ENCODE measurements at places on chromosomes 1 and 21. TPM values are rescaled to one million over a fixed set of nuclear protein-coding genes. Genes with fewer than 3 reads are reported as not detected.

GNL2 gene
- total RNA-seq, result 97.3 TPM

NFASC gene
- 33.3 TPM for total RNA-seq

FAM151A gene
- total RNA-seq, result not detected

NUP210L gene
- total RNA-seq, result 0.12 TPM

FCRL5 gene
- not detected for total RNA-seq

PLA2G2F gene
- not detected for total RNA-seq

MRPS21 gene
- 132 TPM for total RNA-seq

DMBX1 gene
- not detected for total RNA-seq

IQGAP3 gene
- total RNA-seq, result 4.9 TPM

FAM163A gene
- not detected for total RNA-seq

CNTN2 gene
- not detected for total RNA-seq

RBP7 gene
- total RNA-seq, result 1.9 TPM

IVL gene
- total RNA-seq, result not detected

CLDN17 gene
- total RNA-seq, result not detected

ST6GALNAC5 gene
- total RNA-seq, result 4.8 TPM

CACNA1E gene
- total RNA-seq, result not detected

TDRD10 gene
- total RNA-seq, result not detected

GBP6 gene
- total RNA-seq, result not detected

MX2 gene
- 0.60 TPM for total RNA-seq

PLEKHM2 gene
- total RNA-seq, result 55.4 TPM

FCRL2 gene
- total RNA-seq, result not detected

SLC2A5 gene
- total RNA-seq, result 23.5 TPM

SMCP gene
- 0.35 TPM for total RNA-seq

FCGR2B gene
- not detected for total RNA-seq

PADI4 gene
- not detected for total RNA-seq

RPTN gene
- not detected for total RNA-seq

PRAMEF4 gene
- not detected for total RNA-seq

KIF17 gene
- total RNA-seq, result 0.82 TPM

PGLYRP3 gene
- not detected for total RNA-seq

TLCD4 gene
- under 0.01 TPM for total RNA-seq

KIF26B gene
- total RNA-seq, result 10.6 TPM

PAQR6 gene
- total RNA-seq, result 0.12 TPM

GPR52 gene
- 0.23 TPM for total RNA-seq

PTGS2 gene
- 3.5 TPM for total RNA-seq

LGALS8 gene
- total RNA-seq, result 33.1 TPM

S100PBP gene
- total RNA-seq, result 77.8 TPM

ARHGEF16 gene
- 0.23 TPM for total RNA-seq

DEGS1 gene
- total RNA-seq, result 45.7 TPM
